ENCODE measurements at places on chromosomes 11 and 22.

DNA sequence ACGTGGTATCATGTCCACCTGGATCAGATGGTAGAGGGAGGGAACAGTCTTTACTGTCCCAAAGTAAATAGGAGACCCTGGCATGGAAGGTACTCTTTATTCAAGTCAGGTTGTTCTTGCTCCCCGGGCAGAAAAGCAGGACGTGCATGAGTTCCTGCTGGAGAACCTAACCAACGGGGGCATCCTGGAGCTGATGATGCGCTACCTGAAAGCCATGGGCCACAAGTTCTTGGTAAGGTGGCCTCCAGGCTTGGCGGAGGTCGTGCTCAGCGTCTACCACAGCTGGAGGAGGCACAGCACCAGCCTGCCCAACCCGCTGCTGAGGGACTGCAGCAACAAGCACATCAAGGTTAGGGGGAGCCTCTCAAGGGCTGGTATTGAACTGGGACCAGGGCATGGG is 48.7 kb downstream of the CABIN1 start:
- no peak for DNase-seq

- no peak for DNase-seq
Observed at GRCh38 chr11:13256216-13256615, 21.4 kb upstream of the BMAL1 start.

DNA sequence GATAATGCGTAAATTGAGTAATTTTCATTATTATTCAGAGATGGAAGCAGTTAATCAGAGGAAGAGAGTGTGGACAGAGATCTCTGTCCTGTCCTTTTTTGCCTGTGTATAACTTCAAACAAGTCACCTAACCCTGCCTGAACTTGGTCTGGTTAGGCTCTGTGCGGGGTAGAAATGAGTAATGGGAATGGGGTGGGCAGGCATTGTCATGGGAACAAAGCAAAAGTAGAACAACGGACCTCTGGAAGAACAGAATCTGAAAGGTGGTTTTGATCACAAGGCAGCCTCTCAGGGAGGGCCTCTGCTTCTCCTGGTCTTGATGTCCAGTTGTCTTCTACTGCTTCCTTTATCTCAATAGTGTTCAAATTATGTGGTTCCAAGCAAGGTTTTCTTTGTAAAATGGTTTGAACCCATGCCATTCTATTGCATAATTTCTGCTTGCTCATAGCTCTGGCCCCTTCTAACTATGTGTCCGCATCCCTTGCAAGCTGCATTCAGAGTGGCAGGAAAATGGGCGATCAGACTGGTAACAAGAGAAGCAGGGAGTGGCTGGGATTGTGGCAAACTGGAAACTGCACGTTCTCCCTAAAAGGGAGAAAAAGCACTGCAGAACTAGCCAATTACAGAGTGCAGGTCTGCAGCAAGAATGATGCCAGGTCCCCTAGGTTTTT is 76.1 kb downstream of the PRR5L start:
- DNase-seq = no peak

GRCh38 chr11:122755941-122756340 is 82.4 kb upstream of the CRTAM start:
- no peak for DNase-seq

- DNase-seq = no peak
Observed at GRCh38 chr11:79918846-79919245, 478.0 kb upstream of the TENM4 start.

GRCh38 chr11:2527621-2528291 is 82.9 kb downstream of the KCNQ1 start:
- DNase-seq = no peak

DNA sequence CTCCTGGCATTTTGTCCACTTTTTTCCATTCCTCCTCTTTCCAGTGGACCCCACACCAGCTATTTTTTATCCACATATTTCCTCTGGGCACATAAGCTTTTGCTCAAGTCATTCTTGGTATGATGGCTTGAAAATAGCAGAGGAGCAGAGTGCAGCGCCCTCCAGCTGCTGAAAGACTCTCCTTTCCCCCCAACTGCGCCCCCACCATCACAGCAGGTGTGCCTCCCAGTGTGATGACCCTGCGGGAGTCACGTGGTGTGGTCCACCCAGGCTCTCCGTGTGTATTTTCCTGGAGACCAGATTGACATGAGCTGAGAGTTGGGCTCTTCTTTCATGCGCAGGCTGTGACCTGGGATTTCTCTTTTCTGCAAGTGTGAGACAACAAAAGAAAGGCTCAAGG is 1241.6 kb downstream of the TBC1D22A start:
- no peak for DNase-seq

GRCh38 chr11:126194121-126194543 is 17.3 kb downstream of the RPUSD4 start:
- peak; percentile 41 for DNase-seq

DNA sequence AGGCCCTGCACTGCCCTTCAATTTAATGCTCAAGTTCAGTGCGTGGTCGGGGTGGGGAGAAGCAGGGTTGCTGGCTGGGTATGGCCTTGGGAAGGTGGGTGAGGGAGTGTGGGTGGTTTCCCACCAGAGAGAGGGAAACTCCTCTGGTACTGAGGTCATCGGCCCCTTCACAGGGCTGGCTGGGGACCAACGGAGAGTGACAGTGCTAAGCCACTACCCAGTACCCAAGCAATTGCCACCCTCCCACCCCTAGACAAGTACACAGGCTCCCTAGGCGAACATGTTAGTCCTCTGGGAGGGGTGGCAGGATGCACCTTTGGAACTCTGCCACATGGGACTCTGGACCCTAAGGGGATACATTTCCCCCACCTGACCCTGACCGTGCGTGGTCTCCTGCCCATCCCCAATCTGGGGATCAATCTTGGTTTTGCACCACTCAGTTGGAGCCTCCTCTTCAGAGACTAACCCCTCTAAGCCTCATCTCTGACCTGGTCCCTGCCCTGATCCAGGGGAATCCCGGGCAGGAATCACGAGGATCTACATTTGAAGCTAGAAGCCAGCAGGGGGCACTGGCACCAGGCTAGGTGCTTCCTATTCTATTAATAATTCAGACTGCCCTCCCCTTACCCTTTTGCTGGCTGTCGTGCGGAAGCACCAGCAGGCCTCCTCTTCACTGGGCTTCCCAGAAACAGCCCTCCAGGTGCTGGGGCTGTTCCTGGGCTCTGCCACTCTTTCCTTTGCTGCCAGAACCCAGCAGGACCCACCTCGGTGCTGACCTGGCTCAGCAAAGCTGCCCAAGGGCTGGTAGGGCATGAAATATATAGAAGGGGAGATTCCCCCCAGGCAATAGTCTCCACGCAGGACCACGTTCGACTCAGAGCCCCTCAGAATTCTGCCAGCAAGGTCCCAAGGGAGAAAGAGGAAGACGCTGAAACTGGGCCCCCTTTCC is 377.7 kb downstream of the TENM4 start:
- no peak for DNase-seq

DNA sequence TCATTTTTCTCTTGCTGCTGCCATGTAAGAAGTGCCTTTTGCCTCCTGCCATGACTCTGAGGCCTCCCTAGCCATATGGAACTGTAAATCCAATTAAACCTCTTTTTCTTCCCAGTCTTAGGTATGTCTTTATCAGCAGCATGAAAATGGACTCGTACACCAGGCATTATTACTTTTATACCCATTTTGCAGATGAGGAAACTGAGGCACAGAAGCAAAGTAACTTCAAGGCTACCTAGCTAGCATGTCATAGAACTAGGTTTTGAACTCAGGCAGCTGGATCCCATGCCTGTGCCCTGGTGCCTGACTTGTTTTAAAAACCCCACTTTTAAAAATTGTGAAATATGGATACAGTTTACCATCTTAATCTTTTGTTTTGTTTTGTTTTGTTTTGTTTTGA is 25.8 kb downstream of the KIAA1671 start:
- DNase-seq = no peak

GRCh38 chr22:35630891-35631290 is 13.8 kb upstream of the MB start:
- no peak for DNase-seq

- no peak for DNase-seq
Observed at GRCh38 chr22:39625569-39626537, 55.3 kb downstream of the CACNA1I start.

DNA sequence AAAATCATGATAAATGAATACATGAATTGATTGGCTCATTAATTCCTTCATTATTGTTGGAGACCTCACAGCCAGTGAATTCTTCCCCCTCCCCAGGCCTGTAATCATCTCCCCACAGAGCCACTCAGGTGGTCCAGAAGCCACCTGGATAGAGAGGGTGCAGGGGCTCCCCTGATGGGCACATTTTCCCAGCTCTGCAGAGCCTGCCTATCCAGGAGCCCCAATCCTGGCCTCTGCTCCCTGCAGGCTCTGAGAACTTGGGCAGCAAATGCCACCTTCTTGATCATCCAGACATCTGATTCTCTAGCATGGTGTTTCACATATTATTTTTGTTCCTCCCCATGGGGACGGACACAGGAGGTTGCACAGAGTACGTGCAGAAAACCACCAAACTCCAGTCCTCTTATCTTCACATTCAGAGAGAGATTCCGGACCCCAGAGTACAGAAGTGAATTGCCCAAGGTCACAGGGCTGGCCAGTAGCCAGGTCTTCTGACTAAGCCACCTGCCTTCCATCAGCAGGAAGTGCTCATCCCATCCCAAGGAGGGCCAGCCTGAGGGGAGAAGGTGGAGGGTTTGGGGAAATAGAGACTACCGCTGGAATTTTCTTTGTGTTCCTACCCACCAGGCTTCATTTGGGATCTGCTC is 348.0 kb downstream of the BUD13 start:
- DNase-seq = no peak

- no peak for DNase-seq
Observed at GRCh38 chr11:78397398-78397797, 20.2 kb downstream of the GAB2 start.

DNA sequence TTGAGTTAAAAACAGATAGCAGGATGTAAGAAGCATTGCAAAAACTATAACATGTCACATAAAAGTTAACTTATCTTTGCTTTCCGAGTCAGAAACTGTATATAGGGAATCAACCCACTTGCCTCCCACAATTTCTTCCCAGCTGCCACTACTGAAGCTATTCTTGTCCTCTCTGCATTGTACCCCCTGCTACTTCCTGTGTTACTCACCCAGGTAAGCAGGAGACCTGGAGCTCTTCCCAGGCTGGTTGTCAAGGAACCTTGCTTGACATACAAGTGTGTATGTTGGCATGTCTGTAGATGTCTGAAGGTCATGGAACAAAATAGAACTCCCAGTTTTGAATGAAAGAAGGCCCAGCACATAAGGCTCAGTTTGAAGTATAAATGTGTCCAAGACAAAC is 74.3 kb upstream of the LRRC4C start:
- DNase-seq = no peak

DNA sequence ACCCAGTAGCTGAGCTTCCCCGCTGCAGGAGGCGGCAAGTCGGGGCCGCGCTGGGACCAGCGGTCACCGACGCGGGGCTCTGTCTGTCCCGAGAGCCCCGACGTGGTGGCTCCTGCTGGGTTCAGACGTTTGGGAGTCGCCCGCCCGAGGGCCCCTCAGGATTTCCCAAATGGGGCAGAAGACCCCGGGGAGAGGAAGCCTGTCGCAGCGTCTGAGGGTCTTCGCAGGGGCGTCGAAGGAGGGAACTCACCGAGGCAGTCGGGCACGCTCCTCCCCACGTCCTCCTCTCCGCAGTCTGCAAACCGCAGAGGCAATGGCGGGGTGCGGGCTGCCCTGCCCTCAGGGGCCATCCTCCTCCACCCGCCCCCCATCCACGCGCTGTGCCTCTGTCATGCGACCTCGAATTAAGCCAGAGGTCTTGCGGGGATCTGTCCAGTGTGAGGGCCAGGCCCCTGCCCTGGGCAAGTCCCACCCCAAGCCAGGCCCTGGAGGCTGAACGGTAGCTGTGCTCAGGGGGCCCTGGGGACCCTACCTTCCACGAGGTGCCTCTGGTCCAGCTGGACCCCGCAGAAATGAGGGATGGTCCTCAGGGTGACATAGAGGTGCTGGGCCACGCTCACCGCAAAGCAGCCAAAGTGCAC is 12.5 kb downstream of the IL17REL start:
- DNase-seq = no peak

DNA sequence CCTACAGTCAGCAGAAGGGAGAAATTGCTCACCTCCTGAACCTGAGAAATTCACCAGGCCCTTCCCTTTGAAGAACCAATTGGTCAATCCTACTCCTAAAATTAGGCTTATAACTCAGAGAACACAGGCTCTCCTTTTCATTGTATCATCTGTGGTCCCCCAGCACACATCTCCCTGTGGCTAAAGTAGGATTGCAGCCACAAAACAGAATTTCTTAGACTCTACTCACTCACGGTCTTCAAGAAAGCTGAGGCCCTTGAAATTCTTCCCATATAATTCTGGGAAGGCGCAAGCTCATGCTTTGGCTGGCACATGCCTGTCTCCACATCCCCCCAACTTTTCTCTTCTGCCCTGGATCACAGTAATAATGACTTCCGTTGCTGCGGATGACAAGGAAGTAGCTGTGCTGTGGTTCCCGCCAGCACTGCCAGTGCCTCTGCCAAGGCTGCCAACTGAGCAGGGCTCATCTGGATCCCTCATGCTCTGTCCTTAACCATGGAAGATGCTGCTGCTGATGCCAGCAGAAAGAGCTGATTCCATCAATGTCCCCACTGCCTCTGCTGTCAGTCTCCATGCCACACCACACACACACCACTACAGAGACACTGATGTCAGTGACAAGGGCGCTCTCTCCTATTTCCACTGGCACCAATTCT is 200.6 kb upstream of the POU2AF2 start:
- no peak for DNase-seq

DNA sequence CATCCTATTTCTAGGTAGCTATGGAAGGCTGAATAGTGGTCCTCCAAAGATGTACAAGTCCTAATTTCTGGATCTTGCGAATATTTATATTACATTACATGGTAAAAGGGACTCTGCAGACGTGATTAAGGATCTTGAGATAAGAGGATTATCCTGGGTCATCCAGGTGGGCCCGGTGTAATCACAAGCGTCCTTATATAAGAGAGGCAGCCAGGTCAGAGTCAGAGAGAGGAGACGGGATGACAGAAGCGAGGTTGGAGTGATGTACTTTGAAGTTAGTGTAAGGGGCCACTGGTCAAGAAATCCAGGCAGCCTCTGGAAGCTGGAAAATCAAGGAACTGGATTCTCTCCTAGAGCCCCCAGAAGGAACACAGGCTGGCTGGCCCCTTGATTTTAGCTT is 70.1 kb upstream of the MYOD1 start:
- no peak for DNase-seq
